ENCODE measurements at places on chromosomes 5 and 9.

DNA sequence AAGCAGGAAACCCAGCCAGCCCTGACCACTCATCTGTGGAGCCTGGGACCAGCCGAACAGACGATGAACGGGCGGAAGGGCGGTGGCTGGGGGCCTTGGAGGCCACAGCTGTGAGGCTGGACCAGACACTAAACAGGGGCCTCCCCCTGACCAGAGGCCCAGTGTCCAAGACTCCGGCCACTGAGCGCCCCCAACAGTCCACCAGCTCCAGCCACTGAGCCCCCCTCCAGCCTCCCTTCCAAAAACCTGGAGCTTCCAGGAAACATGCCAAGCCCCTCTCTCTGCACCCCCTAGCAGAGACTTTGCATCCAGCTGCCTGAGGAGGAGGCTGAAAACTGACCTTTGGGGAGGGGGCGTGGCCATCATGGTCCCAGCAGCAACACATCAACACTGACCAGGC, 23.2 kb downstream of the CNTFR start:
- no peaks in the 10 kb centered on the region for H3K27me3 ChIP-seq
- H3K36me3 ChIP-seq: peaks cover 8% of the 10 kb centered on the region
- no peak overlapping the region for H3K27ac ChIP-seq

DNA sequence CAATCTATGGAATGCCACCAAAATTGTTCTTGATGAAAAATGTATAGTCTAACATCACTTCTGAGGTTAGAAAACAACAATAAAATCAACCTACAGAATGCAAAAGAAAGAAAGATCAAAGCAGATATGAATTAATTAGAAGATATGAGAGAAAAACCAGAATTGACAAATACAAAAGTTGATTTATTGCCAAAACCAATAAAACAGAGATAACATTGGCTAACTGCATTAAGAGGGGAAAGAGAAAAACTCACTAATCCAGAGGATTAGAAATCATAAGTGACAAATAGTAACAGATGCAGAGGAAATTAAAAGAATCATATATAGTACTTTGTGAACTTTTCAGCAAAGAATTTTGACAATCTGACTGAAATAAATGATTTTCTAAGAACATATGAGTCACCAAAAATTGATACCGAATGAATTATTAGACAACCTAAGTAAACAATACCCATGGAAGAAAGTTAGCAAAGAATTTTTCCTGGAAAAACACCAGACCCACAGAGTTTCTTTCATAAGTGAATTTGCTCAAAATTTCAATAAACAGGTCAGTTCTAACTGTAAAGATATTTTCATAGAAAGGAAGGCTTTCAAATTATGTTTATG, 167.7 kb downstream of the AOPEP start:
- no peaks in the 10 kb centered on the region for H3K4me1 ChIP-seq
- no peak overlapping the region for H3K4me3 ChIP-seq
- H3K27me3 ChIP-seq: no peaks in the 10 kb centered on the region
- H3K36me3 ChIP-seq: no peaks in the 10 kb centered on the region

- no peak overlapping the region for H3K4me3 ChIP-seq
- no peaks in the 10 kb centered on the region for H3K27me3 ChIP-seq
- H3K36me3 ChIP-seq: peaks cover 55% of the 10 kb centered on the region
Measured at GRCh38 chr9:137015540-137015930, 12.5 kb downstream of the ABCA2 start.

DNA sequence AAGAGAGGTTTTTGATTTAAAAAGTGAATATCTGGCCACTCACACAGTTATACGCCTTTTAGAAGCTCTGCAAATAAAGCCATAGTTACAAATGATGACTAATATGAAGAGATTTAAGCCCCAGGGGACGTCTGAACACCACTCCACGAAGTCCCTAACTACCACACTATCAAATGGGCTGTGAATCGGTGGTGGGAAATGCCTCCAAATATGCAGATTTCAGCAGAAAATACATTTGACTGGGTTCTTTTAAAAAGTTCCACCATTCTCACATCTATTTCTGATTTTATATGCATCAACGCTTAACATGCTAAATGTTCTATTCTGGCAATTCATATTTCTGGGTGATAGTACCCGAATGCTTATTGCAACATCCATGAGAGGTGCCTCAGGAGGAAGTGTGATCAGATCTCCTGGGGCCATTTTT, 22.5 kb downstream of the TICAM2 start:
- no peaks in the 10 kb centered on the region for H3K4me1 ChIP-seq
- no peak overlapping the region for H3K4me3 ChIP-seq
- H3K27me3 ChIP-seq: no peaks in the 10 kb centered on the region
- H3K27ac ChIP-seq: no peak overlapping the region

DNA sequence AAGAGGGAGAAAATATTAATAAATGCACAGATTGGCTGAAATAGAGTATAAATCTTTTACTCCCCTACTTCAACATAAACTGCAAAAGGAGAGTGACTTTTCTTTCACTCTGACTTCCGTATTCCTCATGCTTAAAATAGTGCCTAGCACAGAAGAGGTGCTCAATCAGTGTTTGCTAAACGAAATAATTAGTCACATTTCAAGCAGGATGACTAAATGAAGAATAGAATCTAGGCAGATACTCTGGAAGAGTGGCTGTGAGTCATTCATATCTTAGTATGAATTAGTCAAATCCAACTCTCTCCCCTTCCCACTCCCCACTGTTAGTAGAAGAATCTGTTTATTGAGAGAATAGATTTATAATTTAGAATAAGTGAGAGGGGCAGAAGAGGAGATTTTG, 4.8 kb downstream of the CD274 start:
- no peak overlapping the region for H3K27ac ChIP-seq
- H3K4me3 ChIP-seq: no peak overlapping the region
- H3K36me3 ChIP-seq: no peaks in the 10 kb centered on the region
- H3K27me3 ChIP-seq: no peaks in the 10 kb centered on the region
- H3K4me1 ChIP-seq: peaks cover 27% of the 10 kb centered on the region

DNA sequence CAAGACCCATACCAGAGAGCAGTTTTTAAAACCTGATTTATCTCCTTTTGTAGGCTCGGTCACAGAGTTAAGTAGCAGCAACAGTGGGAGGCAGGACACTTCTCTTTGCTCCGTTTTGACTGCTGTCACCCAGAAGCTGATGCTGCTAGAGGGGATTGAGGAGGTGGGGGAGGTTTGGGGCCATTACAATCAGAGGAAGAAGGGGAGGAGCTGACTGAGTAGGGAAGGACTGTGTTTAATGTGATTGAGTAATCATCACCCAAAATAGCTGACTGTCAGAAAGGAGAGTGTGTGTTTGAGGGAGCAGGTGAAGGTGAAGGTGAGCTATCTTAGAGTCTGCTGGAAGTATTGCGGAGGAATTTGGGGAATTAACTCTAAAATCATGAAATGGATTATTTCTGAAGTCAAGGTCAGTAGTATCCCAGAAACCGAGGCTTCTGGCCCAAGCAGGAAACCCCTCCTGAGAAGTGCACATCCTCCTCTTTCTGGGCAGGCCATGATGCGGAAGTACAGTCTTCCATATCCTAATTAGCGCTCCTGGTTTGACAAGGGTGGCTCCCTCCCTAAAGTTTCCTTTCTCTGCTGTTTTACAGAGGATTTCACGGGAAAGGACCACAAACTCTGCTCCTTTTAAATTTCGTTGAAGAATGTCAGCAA, 214.9 kb downstream of the PLK2 start:
- H3K36me3 ChIP-seq: no peaks in the 10 kb centered on the region
- peak overlapping the region; percentile 64 for H3K27ac ChIP-seq
- H3K4me3 ChIP-seq: no peak overlapping the region
- no peak for DNase-seq

GRCh38 chr5:113917997-113918396, 404.5 kb downstream of the YTHDC2 start:
- H3K27ac ChIP-seq: no peak overlapping the region
- no peaks in the 10 kb centered on the region for H3K4me1 ChIP-seq
- no peaks in the 10 kb centered on the region for H3K27me3 ChIP-seq
- H3K36me3 ChIP-seq: no peaks in the 10 kb centered on the region
- no peak overlapping the region for H3K4me3 ChIP-seq

- no peaks in the 10 kb centered on the region for H3K27me3 ChIP-seq
- DNase-seq: no peak
- H3K4me1 ChIP-seq: no peaks in the 10 kb centered on the region
- no peaks in the 10 kb centered on the region for H3K36me3 ChIP-seq
- H3K27ac ChIP-seq: no peak overlapping the region
Measured at GRCh38 chr5:141864371-141865370, 13.5 kb downstream of the PCDH1 start.

DNA sequence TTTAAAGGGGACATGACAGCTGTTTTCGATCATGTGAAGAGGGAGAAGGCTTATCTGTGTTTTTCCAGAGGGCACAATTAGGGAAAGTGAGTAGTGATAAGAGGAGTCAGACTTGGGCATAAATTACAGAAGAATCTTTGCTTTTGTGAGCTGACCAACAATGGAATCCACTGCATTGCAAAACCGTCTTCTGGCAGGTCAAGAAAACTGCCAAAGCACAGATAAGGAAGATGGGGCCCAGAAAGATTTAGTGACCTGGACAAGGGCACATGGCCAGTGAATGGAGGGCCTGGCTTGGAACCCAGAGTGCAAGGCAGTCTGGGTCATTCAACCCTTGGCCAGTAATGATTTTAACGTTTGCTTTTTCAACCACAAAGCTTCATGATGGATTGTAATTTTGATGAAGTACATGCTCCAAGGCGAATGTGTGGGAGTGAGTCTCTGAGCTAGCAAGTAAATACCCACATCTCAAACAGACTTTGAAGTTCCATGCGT, 153.2 kb upstream of the MAST4 start:
- H3K4me1 ChIP-seq: no peaks in the 10 kb centered on the region
- DNase-seq: no peak
- H3K27me3 ChIP-seq: no peaks in the 10 kb centered on the region
- no peak overlapping the region for H3K4me3 ChIP-seq

- no peaks in the 10 kb centered on the region for H3K4me1 ChIP-seq
- no peak overlapping the region for H3K27ac ChIP-seq
- H3K27me3 ChIP-seq: no peaks in the 10 kb centered on the region
- H3K4me3 ChIP-seq: no peak overlapping the region
- H3K36me3 ChIP-seq: no peaks in the 10 kb centered on the region
- DNase-seq: no peak
Measured at GRCh38 chr5:111060169-111060568, 11.3 kb upstream of the TSLP start.

GRCh38 chr5:82561797-82562196, 283.6 kb upstream of the RPS23 start:
- no peak overlapping the region for H3K27ac ChIP-seq
- no peaks in the 10 kb centered on the region for H3K4me1 ChIP-seq
- H3K27me3 ChIP-seq: no peaks in the 10 kb centered on the region
- H3K4me3 ChIP-seq: no peak overlapping the region

- DNase-seq: no peak
- no peak overlapping the region for H3K27ac ChIP-seq
- no peaks in the 10 kb centered on the region for H3K36me3 ChIP-seq
- no peaks in the 10 kb centered on the region for H3K27me3 ChIP-seq
Measured at GRCh38 chr9:91391818-91392217, 30.1 kb upstream of the AUH start.

DNA sequence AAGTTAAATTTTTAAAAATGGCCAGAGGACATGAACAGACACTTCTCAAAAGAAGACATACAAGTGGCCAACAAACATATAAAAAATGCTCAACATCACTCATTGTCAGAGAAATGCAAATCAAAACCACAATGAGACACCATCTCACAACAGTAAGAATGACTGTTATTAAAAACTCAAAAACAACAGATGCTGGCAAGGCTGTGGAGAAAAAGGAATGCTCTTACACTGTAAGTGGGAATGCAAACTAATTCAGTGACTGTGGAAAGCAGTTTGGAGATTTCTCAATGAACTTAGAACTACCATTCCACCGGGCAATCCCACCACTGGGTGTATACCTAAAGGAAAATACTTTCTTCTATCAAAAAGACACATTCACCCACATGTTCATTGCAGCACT, 168.5 kb upstream of the PIK3R1 start:
- DNase-seq: no peak
- peak overlapping the region; percentile 64 for H3K27ac ChIP-seq
- no peak overlapping the region for H3K4me3 ChIP-seq

- no peaks in the 10 kb centered on the region for H3K36me3 ChIP-seq
- no peak overlapping the region for H3K4me3 ChIP-seq
- peaks cover 23% of the 10 kb centered on the region for H3K27me3 ChIP-seq
- no peak for DNase-seq
Measured at GRCh38 chr5:80031109-80031508, 4.0 kb upstream of the THBS4 start.

DNA sequence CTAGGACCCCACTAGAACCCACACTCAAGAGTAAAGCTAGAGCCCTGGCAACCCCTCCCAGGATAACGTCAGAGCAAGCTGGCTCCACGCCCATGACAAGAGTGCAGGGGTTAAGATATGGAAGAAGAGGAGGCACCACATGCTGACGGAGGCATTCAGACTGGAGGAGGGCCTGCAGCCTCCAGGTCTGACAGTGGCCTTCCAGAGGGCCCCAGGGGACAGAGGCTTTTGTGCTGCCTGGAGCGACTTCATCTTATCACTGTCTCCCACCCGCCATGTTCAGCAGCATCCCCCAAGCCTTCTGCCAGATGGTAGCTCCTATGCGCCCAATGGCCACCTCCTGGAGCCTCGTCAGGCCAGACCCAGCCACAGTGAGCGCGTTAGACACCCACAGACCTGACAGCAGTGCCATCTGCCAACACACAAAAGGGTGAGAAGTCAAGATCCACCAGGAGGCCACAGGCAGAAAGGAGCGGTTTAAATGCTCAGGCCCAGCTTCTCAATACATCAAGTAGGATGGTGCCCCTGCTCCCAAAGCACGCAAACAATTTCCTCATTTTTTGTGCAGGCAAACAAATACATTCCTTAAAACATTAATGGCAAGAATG, 65.8 kb downstream of the C5orf15 start:
- no peak overlapping the region for H3K27ac ChIP-seq
- H3K27me3 ChIP-seq: no peaks in the 10 kb centered on the region
- H3K4me1 ChIP-seq: no peaks in the 10 kb centered on the region
- DNase-seq: no peak

DNA sequence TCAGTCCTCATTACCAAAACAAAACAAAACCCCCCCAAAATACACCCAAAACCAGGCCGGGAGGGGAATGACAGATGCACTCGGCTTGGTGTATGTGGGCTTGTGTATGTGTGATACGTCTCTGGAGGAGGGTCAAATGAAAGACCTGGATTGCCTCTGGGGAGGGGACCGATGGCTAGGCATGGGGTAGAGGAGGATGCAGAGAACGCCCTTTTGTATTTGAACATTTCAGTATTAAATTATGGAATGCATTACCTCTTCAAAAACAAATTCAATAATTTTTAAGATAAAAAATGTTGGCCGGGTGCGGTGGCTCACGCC, 61.4 kb downstream of the LMX1B start:
- H3K27me3 ChIP-seq: peaks cover 40% of the 10 kb centered on the region
- no peak overlapping the region for H3K4me3 ChIP-seq
- no peak for DNase-seq

GRCh38 chr9:88464851-88465250, 70.1 kb upstream of the NXNL2 start:
- no peak overlapping the region for H3K27ac ChIP-seq
- no peak for DNase-seq
- H3K4me3 ChIP-seq: no peak overlapping the region
- no peaks in the 10 kb centered on the region for H3K27me3 ChIP-seq

GRCh38 chr9:123049589-123050222, 16.2 kb downstream of the GPR21 start:
- H3K4me1 ChIP-seq: peaks cover 29% of the 10 kb centered on the region
- peak overlapping the region; percentile 44 for H3K27ac ChIP-seq
- H3K4me3 ChIP-seq: no peak overlapping the region
- no peak for DNase-seq
- H3K27me3 ChIP-seq: no peaks in the 10 kb centered on the region

- H3K4me1 ChIP-seq: no peaks in the 10 kb centered on the region
- H3K27me3 ChIP-seq: no peaks in the 10 kb centered on the region
- H3K4me3 ChIP-seq: no peak overlapping the region
- DNase-seq: no peak
- no peak overlapping the region for H3K27ac ChIP-seq
Measured at GRCh38 chr9:133784731-133785561, 46.8 kb upstream of the SARDH start.

- no peaks in the 10 kb centered on the region for H3K4me1 ChIP-seq
- H3K4me3 ChIP-seq: no peak overlapping the region
- H3K27me3 ChIP-seq: no peaks in the 10 kb centered on the region
- no peak for DNase-seq
Measured at GRCh38 chr5:10073441-10074104, 176.1 kb downstream of the ATPSCKMT start.

All from gastrocnemius medialis (tissue), 4 donors.